ENCODE measurements at places on chromosomes 11 and 22.

- DNase-seq, result no peak
Observed at GRCh38 chr11:87295237-87295636, 257.5 kb downstream of the TMEM135 start.

GRCh38 chr11:117000014-117000737 lies 98.1 kb downstream of the SIK3 start:
- no peak for DNase-seq

- no peak for DNase-seq
Observed at GRCh38 chr11:13039126-13039525, 30.0 kb downstream of the RASSF10 start.

DNA sequence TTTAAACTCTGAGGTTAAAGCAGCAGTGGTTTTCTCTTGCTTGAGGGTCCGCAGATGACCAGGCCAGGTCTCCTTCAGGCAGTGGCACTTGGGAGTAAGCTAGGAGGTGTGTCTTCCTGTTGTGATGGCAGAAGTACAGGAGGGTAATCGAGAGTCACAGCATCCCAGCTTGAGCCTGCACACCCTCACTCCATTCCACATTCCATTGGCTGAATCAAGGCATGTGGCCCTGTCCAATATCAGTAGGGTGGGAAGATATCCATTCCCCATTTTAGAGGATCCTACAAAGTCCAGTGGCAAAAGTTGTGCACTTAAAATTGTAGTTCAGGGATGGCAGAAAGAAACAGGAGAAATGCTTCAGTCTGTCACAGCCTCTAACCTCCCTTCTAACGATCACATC lies 23.3 kb downstream of the OSBP2 start:
- DNase-seq, result no peak

DNA sequence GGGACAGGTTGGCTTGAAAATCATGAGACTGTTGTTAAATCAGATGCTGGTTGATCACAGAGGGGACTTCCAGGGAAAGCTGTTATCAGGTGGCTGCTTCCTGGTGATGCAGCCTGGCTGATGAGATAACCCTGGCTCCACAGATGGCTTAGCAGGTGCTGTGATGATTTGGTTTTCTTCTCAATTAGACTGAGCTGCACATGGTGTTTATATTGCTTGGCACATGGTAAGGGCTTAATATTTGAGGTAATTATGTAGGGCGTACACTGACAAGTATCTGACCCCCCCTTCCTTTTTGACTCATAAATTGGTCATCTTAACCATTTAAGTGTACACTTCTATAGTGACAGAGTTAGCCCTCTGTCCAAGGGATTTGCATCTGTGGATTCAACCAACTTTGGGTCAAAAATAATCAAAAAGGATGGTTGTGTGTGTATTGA lies 7.0 kb downstream of the RPS3 start:
- no peak for DNase-seq

GRCh38 chr22:34036931-34037330 lies 116.7 kb upstream of the LARGE1 start:
- no peak for DNase-seq

- DNase-seq, result no peak
Observed at GRCh38 chr11:95404370-95404769, 173.4 kb upstream of the SESN3 start.

DNA sequence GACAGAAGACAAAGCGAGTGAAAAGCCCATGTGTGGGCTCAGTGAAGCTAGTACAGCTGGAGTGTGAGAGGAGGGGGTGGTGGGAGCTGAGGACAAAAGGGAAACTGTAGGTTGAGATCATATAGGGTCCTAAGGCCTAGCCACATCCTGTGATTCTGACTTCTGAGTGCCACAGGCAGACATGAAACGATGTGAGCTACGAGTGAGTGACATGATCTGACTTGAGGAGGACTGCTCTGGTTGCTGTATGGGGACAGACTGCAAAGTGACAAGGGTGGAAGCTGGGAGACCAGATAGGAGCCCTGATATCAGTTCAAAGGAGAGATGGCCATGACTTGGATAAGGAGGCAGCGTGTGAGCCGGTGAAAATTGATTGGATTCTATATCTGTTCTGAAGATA lies 85.4 kb downstream of the MICAL2 start:
- peak; percentile 34 for DNase-seq

- DNase-seq, result no peak
Observed at GRCh38 chr11:8961401-8961800, 2.8 kb downstream of the TMEM9B start.

GRCh38 chr22:37310815-37311595 lies 28.7 kb downstream of the CYTH4 start:
- DNase-seq, result no peak

DNA sequence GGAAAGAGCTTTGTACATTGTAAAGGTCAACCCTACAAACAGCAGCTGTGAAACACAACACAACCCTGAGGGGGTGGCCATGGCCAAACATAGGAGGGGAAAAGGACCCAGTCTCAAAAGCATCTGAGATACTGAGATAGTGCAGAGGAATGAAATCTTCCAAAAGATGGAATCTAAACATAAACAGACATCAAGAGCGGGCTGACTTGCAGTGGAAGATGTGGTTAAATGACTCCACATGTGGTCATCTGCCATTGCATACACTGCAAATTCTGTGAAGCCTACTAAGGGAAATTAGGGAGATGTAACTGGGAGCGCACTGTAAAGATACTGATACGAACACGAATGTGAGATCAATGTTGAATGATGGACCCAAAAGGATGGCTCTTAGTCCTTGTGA lies 22.0 kb downstream of the BDNF start:
- DNase-seq, result no peak
